ENCODE measurements at places on chromosomes 5 and 9.

DNA sequence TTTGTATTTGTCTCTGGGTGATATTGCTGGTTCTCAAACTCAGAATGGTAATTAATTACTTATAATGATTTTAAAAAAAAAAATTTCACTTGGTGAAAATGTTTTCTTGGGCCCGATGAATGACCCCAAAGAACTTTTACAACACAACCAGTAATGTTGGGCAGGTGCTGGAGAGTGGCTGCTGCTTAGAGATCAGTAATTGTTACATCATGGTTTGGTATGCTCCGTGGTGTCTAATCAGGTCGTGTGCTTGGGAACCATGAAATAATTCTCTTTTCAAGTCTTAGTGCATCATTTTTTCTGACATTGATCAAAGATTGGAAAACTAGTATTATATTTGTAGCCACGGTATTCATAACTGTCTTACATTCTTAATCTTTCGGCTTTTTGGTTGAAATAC lies 29.3 kb downstream of the PCBD2 start:
- DNase-seq = no peak

GRCh38 chr5:126741361-126741760 lies 35.6 kb upstream of the LMNB1 start:
- no peak for DNase-seq

GRCh38 chr5:31847354-31847753 lies 208.4 kb downstream of the PDZD2 start:
- DNase-seq = no peak

DNA sequence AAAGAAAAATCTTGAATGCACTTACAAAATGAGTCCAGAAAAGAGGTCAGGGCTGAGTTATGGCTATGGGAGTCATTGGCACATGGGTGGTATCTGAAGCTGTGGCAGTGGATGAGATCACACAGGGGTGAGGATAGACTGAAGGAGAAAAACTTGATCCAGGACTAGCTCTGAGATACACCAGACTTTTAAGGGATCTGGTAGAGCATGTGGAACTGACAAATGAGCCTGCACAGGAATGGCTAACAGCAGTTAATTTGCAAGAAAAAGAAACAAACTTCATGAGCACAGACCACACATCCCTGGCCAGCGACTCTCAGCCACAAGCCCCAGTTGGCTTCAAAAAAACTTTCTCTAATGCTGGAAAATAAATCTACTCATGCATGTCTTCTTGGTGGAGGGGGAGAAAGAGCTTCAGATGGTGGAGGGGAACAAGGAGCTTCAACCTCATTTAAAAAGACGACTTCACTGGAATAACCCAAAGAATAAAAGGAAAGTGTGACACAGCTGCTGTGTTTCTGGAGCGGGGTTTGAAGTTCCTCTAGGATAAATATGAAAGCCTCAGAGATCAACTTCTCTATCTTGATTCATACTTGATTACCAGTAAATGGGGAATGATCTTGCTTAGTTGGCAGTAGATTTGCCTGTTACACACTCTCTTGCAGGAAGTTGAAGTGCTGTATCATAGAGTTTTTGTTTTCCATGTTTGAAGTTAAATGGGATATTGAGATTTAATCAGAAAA lies 33.6 kb downstream of the TNFAIP8 start:
- no peak for DNase-seq

DNA sequence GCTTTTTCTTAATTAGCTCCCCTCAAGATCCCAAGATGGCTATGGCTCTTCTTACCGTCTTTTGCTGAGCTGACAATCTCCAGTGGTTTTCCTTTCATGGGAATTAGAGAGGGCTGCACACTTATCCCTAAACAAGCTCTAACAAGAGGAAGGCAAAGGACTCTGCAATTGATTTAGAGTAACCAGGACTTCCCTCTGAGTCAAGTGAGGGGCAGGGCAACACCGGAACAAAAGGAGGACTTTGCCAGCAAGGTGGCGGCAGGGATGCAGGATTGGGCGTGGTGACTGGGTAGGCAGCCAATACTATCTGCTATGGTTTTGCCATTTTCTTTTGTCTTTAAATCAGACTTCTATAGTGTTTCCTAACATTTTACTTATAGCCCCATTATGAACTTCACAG lies 9.8 kb downstream of the SLC44A1 start:
- DNase-seq = no peak

All from SJCRH30 (cell line).